ENCODE measurements at places on chromosomes 12 and 14. TPM values are rescaled to one million over a fixed set of nuclear protein-coding genes. Genes with fewer than 3 reads are reported as not detected.
A peak's percentile ranks its signal among the peaks of the same experiment; 100 is the strongest.

DNA sequence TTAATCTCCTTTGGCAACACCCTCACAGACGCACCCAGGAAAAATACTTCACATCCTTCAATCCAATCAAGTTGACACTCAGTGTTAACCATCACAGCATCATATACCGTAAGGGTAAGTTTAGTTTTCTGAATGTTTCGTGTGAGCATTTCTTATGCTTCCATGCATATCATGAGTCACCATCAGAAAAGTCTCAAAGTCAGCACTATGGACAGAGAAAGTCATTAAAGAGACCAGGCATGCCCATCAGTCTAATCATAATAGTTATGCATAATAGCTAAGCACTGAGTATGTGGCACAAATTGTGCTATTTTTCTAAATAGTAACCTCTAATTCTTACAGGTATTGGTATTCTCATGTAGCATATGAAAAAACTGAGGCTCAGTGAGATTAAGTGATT lies 158.8 kb upstream of the PRMT8 start:
- no peak for DNase-seq
- peaks cover 2% of the 10 kb centered on the region for H3K27me3 ChIP-seq
- no peaks in the 10 kb centered on the region for H3K4me1 ChIP-seq
- no peak overlapping the region for H3K27ac ChIP-seq

SLC38A4 gene
- total RNA-seq: not detected

- H3K4me3 ChIP-seq: peak within 1 kb of the TSS; percentile 83
- H3K27ac ChIP-seq: peak within 1 kb of the TSS; percentile 93
- no peak for DNase-seq
- H3K27me3 ChIP-seq: peaks cover 31% of the 10 kb centered on the region
- H3K4me1 ChIP-seq: peaks cover 60% of the 10 kb centered on the region
These were observed at the start of gene TSHR for GRCh38 chr14:80955416-80955941. TSHR (plus strand) TSS chr14:80955621; CDS start chr14:80955681, 60 bp downstream.

DNA sequence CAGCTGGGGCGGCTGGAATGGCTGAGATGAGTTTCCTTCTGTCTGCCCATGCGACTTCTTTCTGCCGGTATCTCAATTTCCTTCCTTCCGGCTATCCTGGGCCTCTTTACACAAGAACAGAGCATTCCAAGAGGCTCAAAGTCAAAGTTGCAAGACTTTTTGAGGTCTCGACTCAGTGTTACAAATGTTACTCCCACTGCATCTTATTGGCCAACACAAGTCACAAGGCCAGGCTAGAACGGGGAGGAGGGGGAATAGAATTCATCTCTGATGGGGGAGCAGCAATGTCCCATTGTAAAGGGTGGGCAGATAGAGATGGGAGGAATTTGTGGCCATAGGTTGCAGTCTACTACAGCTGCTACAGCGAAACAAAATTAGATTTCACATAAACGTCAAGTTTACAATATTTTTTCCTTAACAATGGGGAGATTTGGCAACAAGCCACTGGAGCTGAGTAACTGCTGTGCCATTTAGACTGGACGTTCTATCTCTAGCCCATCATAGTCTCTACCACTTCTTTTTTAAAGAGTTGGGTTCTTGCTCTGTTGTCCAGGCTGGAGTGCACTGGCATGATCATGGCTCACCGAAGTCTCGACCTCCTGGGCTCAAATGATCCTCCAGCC lies 9.5 kb upstream of the NYNRIN start:
- DNase-seq: no peak
- no peaks in the 10 kb centered on the region for H3K36me3 ChIP-seq
- no peak overlapping the region for H3K27ac ChIP-seq
- no peaks in the 10 kb centered on the region for H3K4me1 ChIP-seq

ERP27 gene
- total RNA-seq: 8.3 TPM

- H3K36me3 ChIP-seq: no peaks in the 10 kb centered on the region
- H3K27ac ChIP-seq: no peak overlapping the region
- no peak overlapping the region for H3K4me3 ChIP-seq
- peaks cover 22% of the 10 kb centered on the region for H3K27me3 ChIP-seq
These were observed 27.3 kb downstream of the RERG start for GRCh38 chr12:15193946-15194345.

DNA sequence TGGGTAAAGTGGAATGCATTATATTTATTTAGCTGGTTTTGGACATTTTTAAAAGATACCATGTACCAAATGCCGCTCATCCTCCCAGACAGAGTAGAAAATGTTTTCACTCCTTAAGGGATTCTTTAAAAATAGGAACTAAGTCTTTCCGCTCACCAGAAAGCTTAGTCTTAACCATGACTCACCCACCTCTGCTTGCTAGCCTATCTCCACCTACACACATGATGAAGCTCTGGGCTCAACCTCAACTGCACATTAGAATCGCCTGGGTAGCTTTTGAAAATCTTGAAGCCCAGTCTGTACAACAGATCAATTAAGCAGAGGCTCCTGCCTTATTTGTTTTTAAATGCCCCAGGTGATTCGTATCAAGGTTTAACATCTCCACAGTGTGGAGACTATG lies 260.5 kb downstream of the NEDD1 start:
- DNase-seq: no peak
- no peak overlapping the region for H3K4me3 ChIP-seq
- H3K27ac ChIP-seq: no peak overlapping the region
- no peaks in the 10 kb centered on the region for H3K4me1 ChIP-seq

- peaks cover 12% of the 10 kb centered on the region for H3K4me1 ChIP-seq
- H3K4me3 ChIP-seq: no peak overlapping the region
- no peaks in the 10 kb centered on the region for H3K27me3 ChIP-seq
- no peak overlapping the region for H3K27ac ChIP-seq
- no peaks in the 10 kb centered on the region for H3K36me3 ChIP-seq
- DNase-seq: no peak
These were observed 145.9 kb downstream of the DUSP6 start for GRCh38 chr12:89206390-89206789.

GRCh38 chr12:4833524-4833923 lies 76.2 kb upstream of the KCNA1 start:
- no peak overlapping the region for H3K4me3 ChIP-seq
- H3K27me3 ChIP-seq: peaks cover 18% of the 10 kb centered on the region
- DNase-seq: no peak
- H3K36me3 ChIP-seq: peaks cover 14% of the 10 kb centered on the region
- no peak overlapping the region for H3K27ac ChIP-seq

DNA sequence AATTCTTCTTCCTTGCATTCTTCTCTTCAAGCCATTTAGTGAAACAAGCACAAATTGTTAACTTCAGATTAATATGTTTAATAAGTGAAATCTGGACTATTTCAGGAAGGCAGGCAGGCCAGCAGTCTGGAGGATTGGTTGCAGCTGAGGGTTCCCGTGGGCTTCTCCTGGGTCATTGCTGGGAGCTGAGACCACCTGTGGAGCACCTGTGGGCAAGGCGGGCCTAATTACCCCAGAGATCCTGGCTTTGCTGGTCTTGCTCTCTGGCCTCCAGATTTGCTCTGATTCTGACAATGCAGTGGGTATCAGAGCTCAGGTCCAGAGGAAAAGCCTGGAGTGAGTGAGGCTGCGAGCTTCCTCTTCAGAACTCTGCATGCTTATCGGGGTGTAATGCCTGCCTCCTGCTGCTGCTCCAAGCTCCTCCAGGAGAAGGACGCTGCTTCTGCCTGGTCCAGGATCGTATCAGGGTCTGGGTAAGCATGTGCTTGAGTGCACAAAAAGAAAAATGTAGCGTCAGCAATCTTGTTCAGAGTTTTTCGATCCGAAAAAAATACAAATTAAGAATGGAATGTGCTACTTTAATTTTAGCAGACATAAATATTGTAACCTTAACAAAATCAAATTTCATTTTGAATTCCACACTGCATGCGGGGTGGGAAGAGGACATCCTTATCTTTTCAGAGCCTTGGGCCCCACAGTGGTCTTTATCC lies 93.8 kb downstream of the TMEM30B start:
- H3K4me1 ChIP-seq: peaks cover 16% of the 10 kb centered on the region
- no peak overlapping the region for H3K27ac ChIP-seq
- DNase-seq: no peak

- no peaks in the 10 kb centered on the region for H3K36me3 ChIP-seq
- H3K4me1 ChIP-seq: no peaks in the 10 kb centered on the region
- H3K27me3 ChIP-seq: peaks cover 11% of the 10 kb centered on the region
- no peak overlapping the region for H3K4me3 ChIP-seq
These were observed 10.3 kb downstream of the RTL1 start for GRCh38 chr14:100893228-100893601.

RHEBL1 gene
- total RNA-seq: 6.4 TPM

SLC17A8 gene
- total RNA-seq: not detected

DNA sequence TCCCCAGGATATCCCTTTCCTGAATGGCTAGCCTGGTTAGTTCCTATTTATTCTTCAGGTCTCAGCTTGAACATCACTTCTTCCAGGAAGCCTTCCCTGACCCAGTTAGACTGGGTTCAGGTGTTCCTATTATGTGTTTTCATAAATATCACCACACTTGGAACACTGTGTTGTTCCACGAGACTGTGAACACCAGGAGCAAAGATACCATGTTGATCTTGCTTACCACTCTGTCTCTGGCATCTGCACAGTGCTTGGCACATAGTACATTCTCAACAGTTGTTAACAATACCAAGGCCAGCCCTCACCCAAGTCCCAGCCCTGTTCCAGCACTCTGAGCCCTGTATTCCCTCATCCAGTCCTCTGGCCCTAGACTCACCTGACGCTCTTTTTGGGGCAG lies 13.7 kb upstream of the ZNF385A start:
- no peak for DNase-seq
- no peak overlapping the region for H3K4me3 ChIP-seq
- H3K4me1 ChIP-seq: peaks cover 28% of the 10 kb centered on the region
- H3K27me3 ChIP-seq: no peaks in the 10 kb centered on the region

DNA sequence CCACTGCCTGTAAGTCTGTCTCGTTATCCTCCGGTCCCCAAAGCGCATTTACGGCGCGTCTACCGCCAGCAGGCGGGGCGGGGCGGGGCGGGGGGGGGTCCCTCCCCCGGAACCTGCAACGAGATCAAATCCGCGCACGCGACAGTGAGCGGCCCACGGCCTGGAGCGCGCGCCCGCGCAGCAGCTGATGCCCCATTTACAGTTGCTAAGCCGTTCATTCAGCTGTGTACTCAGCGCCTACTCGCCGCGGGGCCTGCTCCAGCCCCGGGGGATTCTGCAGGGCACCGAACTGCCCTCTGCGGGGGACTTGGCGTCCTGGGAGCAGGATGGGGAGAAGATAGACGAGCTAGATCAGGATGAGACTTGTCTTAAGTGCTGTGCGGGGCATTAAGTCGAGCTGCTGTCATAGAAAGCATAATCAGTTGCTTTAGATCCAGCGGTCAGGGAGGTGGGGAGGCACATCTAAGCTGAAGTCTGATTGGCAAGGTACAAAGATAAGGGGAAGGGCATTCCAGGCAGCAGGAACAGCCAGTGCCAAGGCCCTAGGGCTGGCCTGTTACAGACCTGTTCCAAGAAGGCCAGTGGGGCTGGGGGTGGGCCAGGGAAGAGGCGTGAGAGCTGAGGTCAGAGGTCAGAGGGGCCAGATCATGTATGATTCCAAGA lies 1.4 kb upstream of the CCDC85C start:
- peaks cover 12% of the 10 kb centered on the region for H3K27me3 ChIP-seq
- peaks cover 1% of the 10 kb centered on the region for H3K36me3 ChIP-seq
- peak overlapping the region; percentile 87 for H3K4me3 ChIP-seq
- DNase-seq: peak; percentile 84

DNA sequence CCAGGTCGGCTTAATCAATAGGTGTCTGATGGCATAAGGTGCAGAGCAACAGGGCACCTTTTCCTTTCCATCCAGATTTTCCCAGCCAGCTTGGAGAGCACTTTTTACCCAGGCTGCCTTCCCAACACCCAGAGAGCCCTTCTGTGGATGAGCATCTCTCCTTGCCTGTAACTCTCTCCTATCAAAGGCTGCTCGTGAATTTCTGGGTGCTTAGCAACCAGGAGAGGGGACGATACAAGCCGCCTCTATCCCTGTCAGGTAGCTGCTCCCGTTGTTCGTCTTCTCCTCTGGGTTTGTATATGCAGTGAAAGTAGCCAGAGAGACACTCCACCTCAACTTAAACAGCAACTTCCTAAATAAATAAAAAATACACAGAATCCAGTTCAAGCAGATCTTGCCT lies 124.2 kb downstream of the CACNA1C start:
- H3K27ac ChIP-seq: no peak overlapping the region
- peaks cover 4% of the 10 kb centered on the region for H3K27me3 ChIP-seq
- H3K36me3 ChIP-seq: no peaks in the 10 kb centered on the region
- H3K4me1 ChIP-seq: no peaks in the 10 kb centered on the region
- no peak overlapping the region for H3K4me3 ChIP-seq

DNA sequence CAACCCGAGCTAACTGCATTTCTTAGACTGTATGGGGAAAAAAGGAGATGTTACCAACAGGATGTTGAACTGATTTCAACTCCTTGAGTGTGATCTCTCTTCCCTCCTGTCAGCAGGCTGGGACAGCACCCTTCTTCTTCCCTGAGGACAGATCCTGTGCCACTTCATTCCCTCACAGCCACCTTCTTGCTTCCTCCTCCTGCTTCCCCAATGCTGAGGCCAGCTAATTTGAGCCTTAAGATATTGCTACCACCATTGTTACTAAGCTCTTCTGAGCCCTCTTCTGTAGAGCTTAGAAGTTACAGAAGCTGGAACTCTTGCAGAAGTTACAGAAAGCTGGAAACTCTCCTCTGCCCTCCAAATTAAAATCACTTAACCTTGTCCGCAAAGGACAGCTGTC lies 88.8 kb downstream of the SPTSSA start:
- DNase-seq: no peak
- H3K27me3 ChIP-seq: peaks cover 4% of the 10 kb centered on the region
- no peak overlapping the region for H3K4me3 ChIP-seq
- no peaks in the 10 kb centered on the region for H3K4me1 ChIP-seq

DNA sequence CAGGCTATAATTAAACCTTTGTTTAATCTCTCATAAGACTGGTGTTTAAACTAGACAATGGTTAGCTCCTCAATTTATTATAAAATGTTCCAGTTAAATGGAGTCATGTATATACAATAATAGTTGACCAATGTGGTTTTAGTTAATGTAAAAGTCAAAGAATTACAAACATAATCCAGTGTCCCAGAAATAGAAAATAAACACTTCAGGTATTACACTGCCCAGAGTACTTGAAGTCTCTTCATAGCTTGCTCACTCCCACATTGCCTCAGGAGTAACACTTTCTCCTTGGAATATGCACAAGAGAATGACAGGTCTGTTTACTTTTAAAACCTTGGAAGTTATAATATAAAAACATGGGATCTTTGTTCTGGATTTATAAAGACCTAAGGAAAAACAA lies 60.5 kb downstream of the SLC38A1 start:
- H3K36me3 ChIP-seq: peaks cover 93% of the 10 kb centered on the region
- no peak overlapping the region for H3K4me3 ChIP-seq
- no peaks in the 10 kb centered on the region for H3K27me3 ChIP-seq
- H3K4me1 ChIP-seq: peaks cover 68% of the 10 kb centered on the region

DNA sequence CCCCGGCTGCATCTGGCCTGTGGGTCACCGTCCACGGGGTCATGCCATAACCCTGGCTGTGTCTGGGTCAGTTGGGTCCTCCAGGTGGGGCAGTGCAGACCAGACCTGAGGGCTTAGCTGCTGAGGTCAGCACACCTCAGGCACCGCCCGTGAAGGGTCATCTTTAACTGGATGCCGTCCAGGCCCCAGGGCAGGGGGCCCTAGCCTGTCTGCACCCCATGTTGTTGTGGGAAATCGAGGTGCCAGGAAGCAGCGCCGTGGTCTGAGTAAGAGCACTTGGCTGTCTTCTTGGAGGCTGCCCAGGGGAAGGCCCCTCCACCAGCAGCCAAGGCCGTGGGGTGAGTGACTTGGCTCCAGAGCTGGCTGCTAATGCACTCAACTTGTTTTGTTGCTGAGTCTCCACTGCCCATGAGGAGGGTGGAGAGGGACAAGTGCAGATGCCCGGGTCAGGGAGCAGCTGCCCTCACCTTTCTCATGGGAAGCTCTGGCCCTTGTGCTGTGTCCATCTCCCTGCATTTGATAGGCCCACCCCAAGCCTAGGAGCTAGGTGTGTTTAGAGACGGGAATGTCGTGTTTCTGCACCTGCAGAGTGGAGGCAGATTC lies 317.2 kb downstream of the TMEM121 start:
- peaks cover 2% of the 10 kb centered on the region for H3K27me3 ChIP-seq
- DNase-seq: no peak
- no peaks in the 10 kb centered on the region for H3K36me3 ChIP-seq
- H3K27ac ChIP-seq: no peak overlapping the region

Measured in activated CD4-positive, alpha-beta T cell treated with anti-CD3 and anti-CD28 coated beads, Interleukin-2, amount 10 ng/mL, durations not matched to agents 7 days and 5 days (primary cell).